ENCODE measurements at places on chromosomes 7 and 10. TPM values are rescaled to one million over a fixed set of nuclear protein-coding genes. Genes with fewer than 3 reads are reported as not detected.

- DNase-seq: no peak
These were observed 69.3 kb downstream of the AP3M1 start for GRCh38 chr10:74081192-74081803.

DNA sequence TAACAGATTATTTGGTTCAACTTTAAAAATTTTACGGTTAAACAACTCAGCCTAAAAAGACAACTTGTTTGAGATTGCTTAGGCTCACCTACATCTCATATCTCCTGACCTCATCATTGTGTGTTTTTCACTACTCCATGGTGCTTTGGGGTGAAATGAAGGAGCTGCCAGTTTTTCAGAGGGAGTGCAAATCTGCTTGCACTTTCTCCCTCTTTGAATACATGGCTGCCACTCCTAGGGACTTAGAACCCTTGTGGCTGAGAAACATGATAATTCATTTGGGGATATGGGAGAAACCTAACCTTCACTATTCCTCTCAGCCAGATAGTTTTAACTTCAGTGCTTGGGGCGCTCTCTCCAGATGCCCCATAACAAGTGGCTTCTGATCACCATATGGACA is 2.7 kb downstream of the CCSER2 start:
- no peak for DNase-seq

- DNase-seq: no peak
These were observed 348.0 kb downstream of the SUGCT start for GRCh38 chr7:40482845-40483244.

DNA sequence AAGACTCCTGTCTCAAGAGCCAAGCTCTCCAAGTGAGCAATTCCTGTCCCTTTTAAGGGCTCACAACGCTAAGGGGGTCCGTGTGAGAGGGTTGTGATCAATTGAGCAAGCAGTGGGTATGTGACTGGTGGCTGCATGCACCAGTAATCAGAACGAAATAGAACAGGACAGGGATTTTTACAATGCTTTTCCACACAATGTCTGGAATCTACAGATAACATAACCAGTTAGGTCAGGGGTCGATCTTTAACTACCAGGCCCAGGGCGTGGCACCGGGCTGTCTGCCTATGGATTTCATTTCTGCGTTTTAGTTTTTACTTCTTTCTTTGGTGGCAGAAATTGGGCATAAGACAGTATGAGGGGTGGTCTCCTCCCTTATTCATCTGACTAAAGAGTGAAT is 54.9 kb upstream of the SP4 start:
- DNase-seq: no peak

GRCh38 chr10:11684717-11685645 is 57.2 kb upstream of the ECHDC3 start:
- peak; percentile 86 for DNase-seq

GRCh38 chr10:70544431-70545340 is 57.9 kb downstream of the PRF1 start:
- DNase-seq: no peak

GRCh38 chr10:123496375-123496774 is 169.8 kb upstream of the GPR26 start:
- DNase-seq: no peak

DNA sequence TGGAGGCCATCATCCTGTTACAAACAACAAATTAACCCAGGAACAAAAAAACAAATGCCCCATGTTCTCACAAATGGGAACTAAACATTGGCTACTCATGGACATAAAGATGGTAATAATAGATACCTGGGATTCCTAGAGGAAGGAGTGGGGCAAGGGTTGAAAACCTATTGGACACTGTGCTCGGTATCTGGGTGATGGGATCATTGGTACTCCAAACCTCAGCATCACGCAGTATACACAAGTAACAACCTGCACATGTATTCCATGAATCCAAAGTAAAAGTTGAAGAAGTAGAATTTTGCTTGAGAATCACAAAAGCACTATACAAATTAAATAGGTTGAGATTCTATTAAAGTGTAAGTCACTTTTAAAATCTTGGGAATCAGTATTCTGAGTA is 16.7 kb downstream of the GHITM start:
- DNase-seq: no peak

DNA sequence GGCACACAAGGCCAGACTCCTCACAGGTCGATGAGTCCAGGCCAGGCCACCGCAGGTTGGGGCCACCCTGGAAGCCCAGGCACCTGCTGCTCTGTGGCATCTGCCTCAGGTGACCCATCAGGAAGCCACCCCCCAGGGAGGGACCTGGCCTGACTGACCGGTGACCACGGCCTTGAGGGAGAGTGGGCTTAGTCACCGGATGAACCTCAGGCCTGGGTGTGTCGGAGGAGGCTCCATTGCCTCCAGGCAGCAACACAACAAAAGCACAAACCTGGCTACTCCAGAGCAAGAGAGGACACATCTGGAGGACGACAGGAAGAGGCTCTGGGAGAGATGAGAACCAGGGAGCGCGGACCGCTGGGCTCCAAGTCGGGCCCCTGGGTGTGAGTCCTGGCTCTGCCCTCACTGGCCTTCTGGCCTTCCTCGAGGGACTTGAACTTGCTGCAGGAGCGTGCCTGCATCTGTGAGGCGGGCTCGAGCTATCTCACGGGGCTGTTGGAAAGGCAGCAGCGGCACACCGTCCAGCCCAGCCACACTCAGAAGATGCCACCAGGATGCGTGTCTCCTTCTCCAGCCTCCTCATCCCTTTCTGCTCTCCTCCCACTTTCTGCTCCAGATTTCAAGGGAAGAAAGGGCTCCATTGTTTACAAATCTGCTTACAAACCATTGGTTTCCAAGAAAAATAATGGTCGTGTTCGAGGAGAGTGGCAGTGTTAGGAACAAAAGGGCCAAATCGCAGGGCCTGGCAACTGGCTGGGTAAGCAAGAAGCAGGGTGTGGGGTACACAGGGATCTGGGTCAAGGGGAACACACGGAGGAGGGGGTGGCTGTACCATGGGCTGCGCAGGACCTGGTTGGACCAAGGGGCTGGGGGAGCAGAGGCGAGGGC is 152.9 kb downstream of the ADAM12 start:
- no peak for DNase-seq

GRCh38 chr7:131455001-131455400 is 101.4 kb downstream of the PODXL start:
- DNase-seq: no peak

DNA sequence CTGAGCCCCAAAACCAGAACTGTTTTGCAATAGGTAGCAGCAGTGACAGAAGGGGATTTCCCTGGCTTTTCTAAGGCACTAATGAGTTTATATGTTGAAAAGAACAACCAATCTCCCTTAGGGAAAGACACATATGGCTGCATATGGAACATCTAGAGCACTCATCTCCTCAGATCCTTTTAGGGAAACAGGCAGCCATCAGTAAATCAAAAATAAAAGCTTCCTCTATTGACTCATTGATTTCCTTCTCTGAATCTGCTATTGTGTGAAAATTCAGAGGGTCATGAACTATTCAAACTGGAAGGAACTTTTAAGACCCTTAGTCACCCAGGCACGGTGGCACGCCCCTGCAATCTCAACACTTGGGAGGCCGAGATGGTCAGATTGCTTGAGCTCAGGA is 110.9 kb upstream of the NANOS1 start:
- no peak for DNase-seq

- DNase-seq: no peak
These were observed 7.5 kb downstream of the SAR1A start for GRCh38 chr10:70162892-70163201.

DNA sequence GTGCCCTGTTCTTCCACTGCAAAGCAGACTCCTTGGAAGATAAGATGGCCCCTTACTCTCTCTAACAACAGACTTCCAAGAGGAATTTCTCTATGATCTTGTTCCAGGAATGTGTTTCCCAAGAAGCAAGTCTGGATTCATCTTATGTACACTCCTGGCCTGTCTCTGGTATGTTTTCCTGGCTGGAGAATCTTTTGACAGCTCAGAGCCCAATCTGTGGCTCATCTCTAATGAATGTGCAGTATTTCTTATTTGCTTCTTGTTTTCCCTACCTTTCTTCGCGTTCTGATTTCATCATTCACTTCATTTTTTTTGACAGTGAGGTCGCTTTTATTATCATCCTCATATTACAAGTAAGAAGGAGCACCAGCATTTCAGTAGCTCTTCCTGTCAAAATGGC is 53.0 kb upstream of the PITRM1 start:
- no peak for DNase-seq

GRCh38 chr7:4115941-4116610 is 566.0 kb upstream of the FOXK1 start:
- no peak for DNase-seq

DNA sequence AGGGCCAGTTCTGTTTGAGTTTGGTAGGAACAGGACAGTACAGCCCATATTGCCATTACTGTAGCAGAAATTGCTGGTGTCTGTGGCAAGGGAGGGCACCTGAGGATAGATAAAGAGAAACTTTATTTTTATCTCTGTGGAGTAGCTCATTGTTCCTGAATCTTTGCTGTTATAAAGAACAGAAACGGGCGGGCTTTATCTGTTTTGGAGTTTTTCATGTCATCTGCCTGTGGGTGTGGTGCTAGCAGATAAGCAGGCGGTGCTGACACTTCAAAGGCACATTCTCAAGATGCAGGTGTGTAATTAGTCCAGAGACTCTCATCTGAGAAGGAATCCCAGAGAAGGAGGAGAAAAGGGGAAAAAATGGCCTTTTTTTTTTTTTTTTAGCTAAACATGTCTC is 11.5 kb downstream of the ZNF273 start:
- DNase-seq: no peak

GRCh38 chr7:137994216-137994615 is 7.7 kb downstream of the CREB3L2 start:
- DNase-seq: no peak

DNA sequence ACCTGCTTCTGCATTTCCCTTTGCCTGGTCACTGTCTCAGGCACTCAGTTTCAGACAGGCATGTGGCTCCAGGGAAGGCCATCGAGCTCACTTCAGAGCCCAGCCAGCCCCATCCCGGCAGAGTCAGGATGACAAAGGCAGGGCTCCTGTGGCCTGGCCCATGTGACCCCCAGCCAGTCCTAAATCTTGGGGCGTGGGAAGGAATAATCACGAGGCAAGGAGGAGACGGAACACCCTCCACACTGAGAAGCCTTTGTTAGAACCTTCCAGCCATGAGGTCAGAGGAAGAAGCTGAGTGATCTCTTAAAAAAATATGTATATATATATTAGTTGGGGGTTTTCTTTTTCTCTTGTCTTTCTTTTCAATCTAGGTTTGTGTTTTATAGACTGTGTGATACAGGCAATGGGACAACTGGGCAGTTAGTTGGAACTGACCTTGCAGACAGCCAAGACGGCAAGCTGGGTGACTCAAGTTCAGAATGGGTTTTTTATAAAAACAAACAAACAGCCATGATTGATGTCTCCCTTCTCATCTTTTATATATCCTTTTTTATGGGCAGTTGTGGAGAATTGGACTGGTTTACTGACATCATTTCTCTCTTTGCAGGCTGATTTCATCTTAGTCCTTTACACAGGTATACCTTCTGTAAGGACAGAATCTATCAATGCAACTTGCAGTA is 60.8 kb downstream of the CHN2 start:
- DNase-seq: no peak

GRCh38 chr7:148746135-148746534 is 47.4 kb downstream of the CUL1 start:
- no peak for DNase-seq

GRCh38 chr10:11819027-11819426 is 4.1 kb upstream of the PROSER2 start:
- no peak for DNase-seq

GRCh38 chr7:71238581-71239295 is 106.8 kb downstream of the GALNT17 start:
- DNase-seq: no peak

DNA sequence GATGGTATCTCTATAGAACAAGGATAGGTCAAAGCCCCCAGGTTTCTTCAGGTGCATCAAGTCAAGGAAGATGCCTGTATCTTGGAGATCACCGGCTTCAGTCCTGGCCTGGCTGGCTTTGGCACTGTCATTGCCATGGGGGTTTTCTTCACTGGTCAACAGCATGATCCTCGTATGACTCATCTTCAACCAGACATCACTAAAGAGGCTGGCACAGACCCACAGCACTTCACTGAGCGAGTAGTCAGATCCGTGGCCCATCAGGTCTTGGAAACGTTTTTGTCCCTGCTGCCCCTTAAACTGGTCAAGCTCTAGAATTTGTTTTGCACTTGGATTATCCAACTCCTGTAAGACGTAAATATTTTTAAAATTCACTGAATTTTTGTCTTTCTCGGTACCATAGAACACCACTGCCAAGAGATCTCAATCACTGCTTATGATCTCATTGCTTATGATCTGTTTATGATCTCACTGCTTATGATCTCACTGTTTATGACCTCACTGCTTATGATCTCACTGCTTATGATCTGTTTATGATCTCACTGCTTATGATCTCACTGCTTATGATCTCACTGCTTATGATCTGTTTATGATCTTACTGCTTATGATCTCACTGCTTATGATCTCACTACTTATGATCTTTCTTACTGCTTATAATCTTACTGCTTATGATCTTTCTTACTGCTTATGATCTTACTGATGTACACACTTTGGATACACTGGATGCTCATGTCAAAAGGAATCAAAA is 135.2 kb downstream of the CYP26A1 start:
- no peak for DNase-seq

GRCh38 chr10:132607491-132607890 is 69.9 kb downstream of the INPP5A start:
- no peak for DNase-seq

GRCh38 chr7:128982105-128982504 is 44.4 kb downstream of the IRF5 start:
- DNase-seq: no peak

GRCh38 chr7:1681581-1681980 is 11.5 kb downstream of the ELFN1 start:
- DNase-seq: no peak

GRCh38 chr7:134422008-134422407 is 36.9 kb downstream of the AKR1B1 start:
- no peak for DNase-seq

GRCh38 chr7:147279514-147279913 is 1162.9 kb downstream of the CNTNAP2 start:
- DNase-seq: no peak

DNA sequence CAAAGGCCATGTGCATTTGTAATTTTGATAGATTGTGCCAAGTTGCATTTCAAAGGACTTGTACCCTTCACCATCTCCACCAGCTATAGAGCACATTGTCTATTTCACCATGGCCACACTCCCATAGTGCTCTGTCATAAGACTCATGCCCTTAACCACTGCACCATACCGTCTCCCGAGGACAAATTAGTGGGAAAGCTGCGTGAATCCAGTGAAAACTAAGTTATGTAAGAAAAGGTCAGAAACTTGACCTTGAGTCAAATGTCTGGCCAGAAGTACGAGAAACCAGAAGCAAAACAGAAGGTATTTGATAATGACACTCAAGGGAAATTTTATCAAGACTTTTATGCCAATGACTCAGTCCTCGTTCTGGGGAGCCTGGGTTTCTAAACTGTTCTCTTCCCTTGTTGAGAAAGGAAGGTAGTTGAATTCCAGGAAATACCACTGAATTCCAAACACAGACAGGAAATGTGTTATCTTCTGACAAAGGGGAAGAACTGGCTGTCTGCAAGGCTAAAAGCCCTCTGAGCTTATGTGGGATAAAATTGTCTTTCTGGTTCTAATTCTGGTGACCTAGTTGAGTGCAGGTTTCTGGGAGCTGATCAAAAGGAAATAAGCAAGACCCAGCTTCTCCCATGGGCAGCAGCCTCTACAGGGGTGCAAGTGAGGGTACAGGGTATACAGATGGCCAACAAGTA is 49.7 kb downstream of the CDK1 start:
- no peak for DNase-seq

The ZNF117 gene
- 6.4 TPM for total RNA-seq

The ALDH18A1 gene
- 51.2 TPM for total RNA-seq

The CALD1 gene
- total RNA-seq: 255 TPM

The ITIH5 gene
- total RNA-seq: 1.5 TPM

The KCNMA1 gene
- total RNA-seq: 23.6 TPM

The CALHM3 gene
- not detected for total RNA-seq

The WASL gene
- total RNA-seq: 41.6 TPM

The SLC39A12 gene
- not detected for total RNA-seq

The FAM237B gene
- total RNA-seq: not detected

Measured in kidney epithelial cell (primary cell).